ENCODE measurements at places on chromosomes 5 and 9.

DNA sequence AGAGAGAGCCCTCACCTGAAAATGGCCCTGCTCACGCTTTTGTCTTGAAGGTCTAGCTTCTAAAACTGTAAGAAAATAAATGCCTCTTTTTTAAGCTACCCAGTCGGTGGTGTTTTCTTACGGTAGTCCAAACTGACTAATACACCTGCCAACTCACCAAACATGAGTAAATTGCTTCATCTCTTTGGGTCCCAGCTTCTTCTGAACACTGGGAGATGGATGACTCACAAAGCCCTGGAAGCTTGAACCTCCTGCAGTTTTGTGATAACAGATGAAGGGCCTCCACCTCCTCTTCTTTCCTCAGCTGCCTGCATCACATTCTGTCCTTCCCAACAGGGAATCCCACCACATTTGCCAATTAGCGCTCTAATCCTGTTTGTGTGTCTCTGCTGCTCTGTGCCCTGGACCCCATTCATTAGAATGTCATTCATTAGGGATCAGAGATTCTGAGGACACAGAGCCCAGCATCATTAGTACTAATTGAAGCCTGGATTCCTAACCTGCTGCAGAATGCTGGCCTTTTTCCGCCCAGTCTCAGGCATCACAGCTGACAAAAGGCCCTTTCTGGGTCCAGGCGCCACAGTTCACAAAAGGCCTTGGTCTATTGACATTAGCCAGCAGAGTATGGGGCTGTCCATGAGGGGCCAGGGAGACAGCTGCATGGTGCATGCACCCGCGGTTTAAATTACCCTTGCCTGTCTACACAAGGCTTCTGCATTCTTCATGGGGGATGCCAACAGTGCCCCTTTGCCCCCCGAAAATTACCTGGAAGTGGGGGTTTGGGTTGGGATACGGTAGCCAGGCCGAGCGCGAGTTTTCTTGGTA, 349.3 kb downstream of the SEMA5A start:
- no peak for DNase-seq

DNA sequence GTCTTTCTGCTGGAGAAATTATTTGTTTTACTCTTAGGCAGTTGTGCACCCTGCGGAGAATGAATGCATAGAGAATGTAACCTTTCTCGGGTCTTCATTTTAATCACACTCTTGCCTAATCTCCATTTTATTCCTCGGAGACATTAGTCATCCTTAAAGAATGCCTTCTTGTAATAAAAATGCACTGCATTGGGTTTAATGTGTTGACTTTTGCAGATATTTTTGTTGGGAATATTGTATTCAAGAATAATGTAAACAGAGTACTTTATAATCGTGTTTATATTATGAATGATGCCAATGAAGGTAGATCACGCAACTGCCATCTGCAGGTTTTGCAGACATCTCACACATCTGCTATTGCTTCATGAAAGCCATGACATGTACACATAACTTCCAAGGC, 1093.9 kb upstream of the CDH6 start:
- DNase-seq: no peak

- no peak for DNase-seq
These were observed 89.0 kb downstream of the ARSB start for GRCh38 chr5:78896132-78896531.

GRCh38 chr5:165837286-165837685, 2331.9 kb downstream of the MAT2B start:
- no peak for DNase-seq

- peak; percentile 81 for DNase-seq
These were observed 204.8 kb downstream of the C9orf50 start for GRCh38 chr9:129415942-129416651.

DNA sequence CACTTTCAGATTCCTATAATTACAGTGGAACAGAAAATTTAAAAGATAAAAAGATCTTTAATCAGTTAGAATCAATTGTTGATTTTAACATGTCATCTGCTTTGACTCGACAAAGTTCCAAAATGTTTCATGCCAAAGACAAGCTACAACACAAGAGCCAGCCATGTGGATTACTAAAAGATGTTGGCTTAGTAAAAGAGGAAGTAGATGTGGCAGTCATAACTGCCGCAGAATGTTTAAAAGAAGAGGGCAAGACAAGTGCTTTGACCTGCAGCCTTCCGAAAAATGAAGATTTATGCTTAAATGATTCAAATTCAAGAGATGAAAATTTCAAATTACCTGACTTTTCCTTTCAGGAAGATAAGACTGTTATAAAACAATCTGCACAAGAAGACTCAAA, 29.5 kb downstream of the ZFYVE16 start:
- DNase-seq: no peak

GRCh38 chr5:64628901-64629300, 61.4 kb upstream of the SHISAL2B start:
- no peak for DNase-seq

- peak; percentile 59 for DNase-seq
These were observed 174.5 kb upstream of the SLC12A2 start for GRCh38 chr5:127909066-127909465.

DNA sequence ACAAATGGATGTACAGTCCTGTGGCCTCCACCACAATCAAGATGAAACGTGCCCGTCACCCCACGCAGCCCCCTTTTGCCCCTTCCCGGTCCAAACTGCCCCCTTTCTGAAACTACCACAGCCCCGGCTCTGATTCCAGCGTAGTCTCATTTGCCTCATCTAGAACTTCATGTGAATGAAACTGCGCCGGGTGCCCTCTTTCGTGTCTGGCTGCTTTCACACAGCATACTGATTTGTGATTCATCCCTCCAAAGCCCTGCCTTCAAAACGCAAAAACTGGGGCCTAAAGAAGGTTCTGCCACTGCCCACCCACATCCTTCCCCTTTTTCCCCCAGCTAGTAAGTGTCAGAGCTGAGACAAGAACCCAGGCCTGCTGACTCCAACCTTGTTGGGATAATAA, 31.5 kb upstream of the NCS1 start:
- no peak for DNase-seq

DNA sequence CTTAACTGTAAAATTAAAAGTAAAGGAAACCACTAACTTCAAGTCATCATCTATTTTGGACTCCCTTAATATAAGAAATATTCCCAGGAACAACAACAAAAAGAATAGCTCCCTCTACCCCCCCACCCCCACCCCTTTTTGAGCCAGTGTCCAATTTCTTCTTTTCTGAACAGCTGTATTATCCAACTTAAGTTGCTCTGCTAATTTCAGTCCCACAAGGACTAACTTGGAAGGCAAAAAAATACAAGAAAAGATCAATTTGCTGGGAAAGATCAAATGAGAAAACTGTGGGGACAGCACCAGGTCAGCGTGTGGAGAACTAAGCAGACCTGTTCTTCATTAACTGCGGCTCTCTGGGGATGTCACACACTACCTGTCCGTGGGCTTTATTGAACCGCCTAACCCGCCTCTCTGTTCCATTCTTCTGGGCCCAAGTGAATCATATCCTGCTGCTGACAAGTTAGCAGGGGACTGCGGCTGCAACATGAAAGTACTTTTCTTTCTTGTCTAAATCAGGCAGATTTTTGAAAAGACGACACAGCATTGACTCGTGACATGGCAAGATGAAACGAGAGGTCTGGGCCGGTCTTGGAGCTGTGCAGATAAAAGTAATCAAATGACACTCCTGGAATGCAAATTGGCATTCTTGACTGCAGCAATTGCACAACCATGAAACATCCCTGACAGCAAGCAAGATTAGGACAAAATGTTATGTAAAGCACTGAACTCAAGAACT, 2.7 kb downstream of the BNC2 start:
- DNase-seq: no peak

- no peak for DNase-seq
These were observed 123.4 kb upstream of the CXCL14 start for GRCh38 chr5:135702191-135702590.

DNA sequence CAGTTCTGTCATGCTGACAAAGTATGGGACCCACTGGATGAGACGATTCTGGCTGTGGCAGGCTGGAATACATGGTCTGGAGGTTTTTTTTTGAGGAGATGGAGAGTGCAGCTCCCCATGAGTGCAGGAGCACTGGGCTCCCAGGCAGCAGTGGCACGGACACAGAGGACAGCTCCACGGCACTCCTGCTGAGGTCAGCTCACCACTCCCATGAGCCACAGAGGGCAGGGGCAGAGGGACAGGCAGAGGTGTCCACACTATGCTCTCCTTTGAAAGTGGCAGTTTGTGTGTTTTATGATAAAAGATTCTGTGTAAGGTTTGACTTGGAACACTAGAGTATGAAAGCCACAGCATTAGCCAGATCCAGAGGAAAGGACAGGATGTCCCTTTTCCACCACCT, 114.4 kb downstream of the UBE2R2 start:
- DNase-seq: no peak

DNA sequence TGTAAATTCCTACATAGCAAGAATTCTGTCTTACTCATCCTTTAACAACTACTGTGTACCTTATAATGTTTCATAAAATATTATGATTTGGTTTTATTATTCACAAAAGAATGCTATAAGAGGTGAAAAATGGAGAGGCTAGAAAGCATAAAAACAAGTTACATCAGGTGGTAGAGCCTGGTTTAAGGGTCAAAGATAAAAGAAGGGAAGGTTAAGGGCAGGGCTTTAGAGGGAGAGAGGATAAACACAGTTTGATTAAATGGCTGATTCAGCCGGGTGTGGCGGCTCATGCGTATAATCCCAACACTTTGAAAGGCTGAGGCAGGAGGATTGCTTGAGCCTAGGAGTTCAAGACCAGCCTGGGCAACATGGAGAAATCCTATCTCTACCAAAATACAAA, 40.4 kb upstream of the HSPB3 start:
- no peak for DNase-seq

All from D341Med (cell line).